Astrocyte of the cerebellum (primary cell): ENCODE measurements at places on chromosomes 1 and 21.
A peak's percentile ranks its signal among the peaks of the same experiment; 100 is the strongest.

- peak; percentile 24 for DNase-seq
These were observed at the start of gene ADGRL4 for GRCh38 chr1:79006564-79006963. Gene ADGRL4, minus strand, starts transcription at chr1:79006730. Its CDS starts 76 bp downstream, at chr1:79006654.

DNA sequence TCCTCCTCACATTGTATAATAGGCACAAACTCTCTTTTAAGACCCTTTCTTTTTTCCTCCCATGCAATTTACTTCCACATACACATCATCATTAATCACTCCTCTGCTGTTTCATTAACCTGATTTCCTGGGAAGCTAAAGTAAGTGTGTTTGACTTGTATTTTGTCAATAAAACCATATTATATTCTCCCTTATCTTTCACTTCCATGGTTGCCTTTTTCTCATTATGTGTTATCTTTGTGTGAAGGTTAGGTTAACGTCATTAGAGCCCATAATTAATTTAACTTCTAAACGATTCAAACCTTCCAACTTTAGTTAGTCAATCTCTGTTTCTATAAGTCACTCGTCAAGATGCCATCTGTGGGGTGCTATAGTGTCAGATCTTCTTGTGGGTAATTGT, 313.0 kb downstream of the PAPPA2 start:
- DNase-seq = no peak

- DNase-seq = no peak
These were observed 7.3 kb upstream of the TINAGL1 start for GRCh38 chr1:31568895-31569595.

GRCh38 chr1:22043198-22043769, 9.2 kb upstream of the CDC42 start:
- DNase-seq = no peak

- DNase-seq = no peak
These were observed 99.1 kb downstream of the ASTN1 start for GRCh38 chr1:177065430-177065829.

GRCh38 chr1:218686258-218686657, 341.1 kb downstream of the TGFB2 start:
- no peak for DNase-seq

GRCh38 chr1:18549906-18550305, 69.2 kb downstream of the KLHDC7A start:
- DNase-seq = no peak

DNA sequence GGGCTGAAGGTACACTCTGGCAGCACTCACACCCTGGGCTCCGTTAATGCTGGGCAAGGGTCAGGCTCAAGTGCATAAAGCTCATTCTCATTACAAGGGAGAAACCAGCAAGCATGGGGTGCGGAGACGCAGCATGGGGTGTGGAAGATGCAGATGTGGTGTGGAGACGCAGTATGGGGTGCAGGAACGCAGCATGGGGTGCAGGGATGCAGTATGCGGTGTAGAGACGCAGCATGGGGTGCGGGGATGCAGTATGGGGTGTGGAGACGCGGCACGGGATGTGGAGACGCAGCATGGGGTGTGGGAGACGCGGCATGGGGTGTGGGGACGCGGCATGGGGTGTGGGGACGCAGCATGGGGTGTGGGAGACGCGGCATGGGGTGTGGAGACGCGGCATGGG, 390.7 kb downstream of the NPHP4 start:
- no peak for DNase-seq

DNA sequence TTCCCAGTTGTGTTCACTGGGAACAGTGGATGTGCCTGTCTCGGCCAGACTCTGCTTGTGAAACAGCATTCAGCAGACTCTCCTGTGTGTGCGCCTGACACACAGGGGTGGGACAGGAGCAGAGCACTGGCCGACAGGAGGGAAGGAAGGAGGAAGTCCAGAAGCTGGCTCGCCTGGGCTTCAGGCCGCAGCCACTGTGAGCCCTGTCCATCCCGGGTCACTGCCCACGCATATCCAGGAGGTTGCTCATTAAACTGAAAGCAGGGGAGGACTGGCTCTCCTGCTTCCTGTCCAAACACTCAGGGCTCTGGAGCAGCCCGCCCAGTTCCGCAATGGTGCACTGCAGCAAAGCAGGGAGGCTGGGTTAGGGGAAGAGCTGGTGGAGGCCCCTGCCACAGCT, 218.7 kb upstream of the VAMP3 start:
- no peak for DNase-seq

DNA sequence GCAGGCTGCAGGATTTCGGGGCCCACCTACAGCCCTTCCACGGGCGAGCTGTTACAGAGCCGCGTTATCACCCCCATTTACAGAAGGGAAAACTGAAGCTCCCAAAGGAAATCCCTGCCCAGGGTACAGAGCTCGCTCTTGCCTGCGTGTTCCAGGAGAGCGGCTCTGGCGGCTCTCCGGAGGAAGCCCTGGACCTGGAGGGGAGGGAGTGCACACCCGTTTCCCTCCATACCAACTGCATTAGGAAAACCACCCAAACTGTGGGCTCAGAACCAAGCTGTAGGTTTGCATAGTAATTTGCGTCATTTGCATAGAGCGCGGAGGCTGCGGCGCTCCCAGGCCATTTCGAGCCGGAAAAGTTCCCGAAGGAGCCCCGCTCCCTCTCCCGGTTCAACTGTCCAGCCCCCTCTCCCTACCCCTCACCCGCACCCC, 24.7 kb upstream of the ADGRB2 start:
- peak; percentile 49 for DNase-seq

GRCh38 chr1:96095849-96096612, 625.6 kb upstream of the PTBP2 start:
- DNase-seq = no peak

DNA sequence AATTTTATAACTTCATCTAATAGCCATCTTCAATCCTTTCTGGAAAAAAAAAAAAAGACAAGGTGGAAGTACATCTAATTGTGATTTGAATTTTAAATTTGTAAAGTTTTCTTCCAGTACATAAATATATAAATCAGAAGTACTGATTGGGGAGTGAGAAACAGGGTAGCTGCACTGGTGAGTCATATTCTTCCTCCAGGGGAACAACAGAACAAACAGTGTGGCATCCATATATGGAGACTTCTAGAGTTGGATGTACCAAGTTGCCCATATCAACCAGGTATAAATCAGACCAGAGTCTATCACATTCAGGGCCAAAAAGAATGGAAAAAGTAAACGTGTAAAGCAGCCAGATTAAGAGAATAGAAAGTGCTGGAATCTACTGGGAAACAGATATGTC, 66.0 kb upstream of the NRIP1 start:
- no peak for DNase-seq

DNA sequence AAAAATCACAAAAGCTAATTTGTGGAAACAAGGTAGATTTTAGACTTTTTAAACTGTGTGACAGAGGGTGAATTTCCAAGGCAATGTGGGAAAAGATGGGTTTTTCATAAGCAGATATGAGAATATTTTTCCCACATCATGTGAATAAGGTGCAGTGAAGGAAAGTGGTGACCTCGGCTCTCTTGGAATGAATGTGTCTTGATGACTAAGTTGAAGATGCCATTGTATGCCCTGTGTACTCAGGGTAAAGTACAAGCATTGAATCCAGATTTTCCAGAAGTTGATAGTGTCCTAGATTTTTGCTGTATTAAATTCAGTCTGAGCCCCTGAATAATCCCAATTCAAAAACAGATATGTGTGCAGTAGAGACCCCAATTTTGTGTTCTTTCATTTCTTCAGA, 442.6 kb upstream of the ADGRL2 start:
- DNase-seq = no peak

- no peak for DNase-seq
These were observed 22.9 kb downstream of the ATP2B4 start for GRCh38 chr1:203649551-203649998.

DNA sequence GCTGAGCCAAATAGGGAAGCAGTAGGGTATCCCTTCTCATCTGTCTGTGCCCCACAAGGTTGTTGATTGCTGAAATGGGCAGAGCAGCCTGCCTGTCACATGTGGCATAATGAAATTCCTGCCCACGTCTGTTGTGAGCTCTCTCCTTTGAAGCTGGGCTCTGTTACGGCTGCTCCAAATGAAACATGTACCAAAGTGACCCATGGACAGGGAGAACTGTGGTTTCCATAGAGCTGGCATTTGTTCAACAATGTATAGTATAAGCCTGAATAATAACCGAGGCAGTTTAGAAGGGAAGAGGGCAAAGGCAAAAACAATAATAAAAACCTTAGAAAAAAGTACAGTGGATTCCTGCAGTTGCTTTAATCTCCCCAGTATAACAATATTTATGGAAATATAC, 149.7 kb downstream of the LYPLAL1 start:
- DNase-seq = no peak

DNA sequence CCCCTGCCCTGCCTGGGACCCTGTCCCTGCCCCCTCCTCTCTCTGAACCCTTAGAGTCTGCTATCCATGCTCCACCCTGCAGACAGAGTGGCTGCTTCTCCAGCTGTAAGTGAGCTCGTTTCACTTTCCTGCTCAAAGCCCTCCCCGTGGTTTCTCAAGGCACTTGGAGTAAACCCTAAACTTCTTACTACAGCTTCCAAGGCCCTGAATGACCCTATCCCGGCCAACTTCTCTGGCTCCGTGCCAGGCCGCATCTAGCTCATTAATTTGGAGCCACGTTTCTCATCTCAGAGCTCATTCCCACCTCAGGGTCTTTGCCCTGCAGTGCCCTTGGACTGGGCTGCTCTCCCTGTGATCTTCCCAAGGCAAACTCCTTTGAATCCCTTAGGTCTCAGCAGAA, 235.1 kb upstream of the RUNX1 start:
- no peak for DNase-seq

DNA sequence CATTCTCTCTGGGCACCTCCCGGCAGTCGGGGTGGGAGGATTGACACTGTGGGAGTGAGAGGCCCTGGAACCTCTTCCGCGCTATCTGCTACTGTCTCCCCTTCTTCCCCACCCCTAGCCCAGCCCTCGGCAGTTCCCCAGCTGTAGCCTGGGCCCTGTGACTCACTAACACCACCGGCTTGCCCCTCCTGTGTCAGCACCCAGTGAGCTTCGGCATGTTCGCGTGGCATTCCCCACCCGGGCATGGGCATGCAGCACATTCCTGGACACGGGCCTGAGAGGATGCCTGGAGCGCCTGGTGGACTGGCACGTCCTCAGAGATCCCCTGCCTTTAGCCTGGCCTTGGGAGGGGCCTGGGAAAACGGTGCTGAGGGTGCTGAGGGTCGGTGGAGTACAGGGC, 1.3 kb downstream of the CDK18 start:
- DNase-seq = no peak

- no peak for DNase-seq
These were observed 164.0 kb downstream of the PGBD5 start for GRCh38 chr1:230261928-230262650.

DNA sequence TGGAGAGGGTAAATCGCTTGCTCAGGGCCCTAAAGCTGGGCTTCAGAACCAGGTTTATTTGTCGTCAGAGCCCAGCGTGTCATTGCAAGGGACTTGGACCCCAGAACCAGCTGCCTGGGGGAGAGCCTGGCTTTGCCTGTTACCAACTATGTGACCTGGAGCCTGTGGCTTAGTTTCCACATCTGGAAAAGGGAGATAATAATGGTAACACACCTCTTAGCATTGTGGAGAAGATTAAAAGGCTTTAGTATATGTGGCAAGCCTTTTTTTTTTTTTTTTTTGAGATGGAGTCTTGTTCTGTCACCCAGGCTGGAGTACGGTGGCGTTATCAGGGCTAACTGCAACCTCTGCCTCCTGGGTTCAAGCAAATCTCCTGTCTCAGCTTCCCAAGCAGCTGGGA, 12.5 kb downstream of the CD52 start:
- no peak for DNase-seq

- DNase-seq = no peak
These were observed 16.9 kb upstream of the VANGL1 start for GRCh38 chr1:115624859-115625258.
